ENCODE measurements at places on chromosomes 5 and 9.

DNA sequence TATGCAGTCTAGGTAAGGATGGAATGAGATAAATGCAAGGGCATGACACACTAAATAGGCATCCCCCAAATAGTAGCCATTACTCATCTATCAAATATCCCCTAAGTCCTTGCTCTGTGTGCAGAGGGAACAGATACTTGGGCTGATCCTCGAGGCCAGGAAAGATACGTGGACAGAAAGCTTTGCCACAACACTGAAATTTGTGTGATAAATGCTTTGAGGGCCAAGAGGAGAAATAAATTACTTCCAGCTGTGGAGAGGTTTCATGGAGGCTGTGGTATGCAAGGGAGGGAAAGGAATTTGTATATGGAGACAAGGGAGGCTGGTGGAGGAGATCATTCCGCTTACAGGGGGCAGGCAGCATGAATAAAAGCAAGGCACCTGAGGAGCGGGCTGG, 18.5 kb downstream of the ATOX1 start:
- DNase-seq, result no peak

DNA sequence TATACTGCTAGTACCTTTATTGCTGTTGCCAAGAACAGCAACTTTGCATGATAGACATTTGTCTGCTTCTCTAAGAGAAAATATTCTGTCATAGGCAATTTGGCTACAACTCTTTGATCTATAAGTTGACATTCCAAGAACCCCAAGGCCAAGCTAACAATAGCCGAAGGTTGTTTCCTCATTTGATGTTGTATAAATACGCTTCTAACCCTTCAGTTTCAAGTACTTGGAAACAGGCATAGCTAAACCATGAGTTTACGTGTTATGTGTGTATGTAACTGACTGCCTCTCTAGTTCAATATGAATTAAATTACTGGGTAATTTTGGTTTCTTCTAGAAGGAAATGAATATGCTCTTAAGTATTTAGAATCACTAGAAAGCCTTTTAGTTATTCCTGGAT, 1034.0 kb downstream of the TLE4 start:
- DNase-seq, result no peak

DNA sequence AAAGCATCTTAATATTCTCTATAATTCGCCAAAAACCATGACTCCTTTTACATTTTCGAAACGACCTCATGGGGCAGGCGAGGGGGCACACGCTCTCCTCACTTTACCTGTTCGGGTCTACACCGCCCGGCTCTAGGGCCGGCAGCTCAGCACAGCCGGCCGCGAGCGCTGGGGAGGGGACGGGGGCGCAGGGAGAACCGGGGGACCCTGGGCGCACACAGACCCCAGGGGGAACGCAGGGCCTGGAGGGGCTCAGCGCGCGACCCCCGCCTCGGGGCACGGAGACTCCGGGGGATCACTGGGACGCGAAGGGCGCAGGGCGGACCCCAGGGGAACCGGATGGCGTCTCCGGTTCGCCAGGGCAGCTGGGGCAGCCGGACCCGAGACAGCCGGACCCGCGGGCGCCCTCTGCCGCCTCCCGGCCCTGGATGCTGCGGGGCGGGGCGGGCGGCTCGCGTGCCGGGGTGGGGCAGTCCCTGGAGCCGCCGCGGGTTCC, at the start of gene AHRR:
TSS of gene AHRR (plus strand) at position 485 of the 496 bp plus-strand sequence. CDS start 22,189 bp downstream, outside the sequence.
- DNase-seq, result peak; percentile 63

GRCh38 chr5:61330341-61330844, 1.7 kb upstream of the ZSWIM6 start:
- peak; percentile 64 for DNase-seq

GRCh38 chr9:27602142-27602861, 29.0 kb upstream of the C9orf72 start:
- no peak for DNase-seq

GRCh38 chr9:28820741-28821140, 1247.5 kb upstream of the C9orf72 start:
- DNase-seq, result no peak
